Stimulated activated CD8-positive, alpha-beta memory T cell treated with anti-CD3 and anti-CD28 coated beads, Interleukin-2, amount 100 ng/mL, for 1 hour (primary cell): ENCODE measurements at places on chromosomes 3 and 15.

DNA sequence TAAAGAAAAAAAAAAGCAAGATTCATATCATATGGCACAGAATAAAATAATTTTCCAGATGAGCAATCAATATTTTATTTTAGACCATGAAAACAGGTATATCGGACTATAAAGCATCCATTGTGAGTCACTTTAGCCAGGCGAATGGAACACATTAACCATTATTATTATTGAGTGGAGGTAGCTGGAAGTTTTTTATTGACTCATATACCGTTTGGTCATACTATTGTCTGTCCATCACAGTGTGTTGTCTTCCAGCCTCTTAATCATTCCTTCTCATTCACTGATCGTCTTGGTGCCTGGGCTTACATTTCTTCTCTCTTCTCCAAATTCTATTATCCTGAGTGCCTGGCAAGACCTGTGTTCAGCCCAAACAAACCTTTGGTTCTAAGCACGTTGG, 634.8 kb downstream of the MECOM start:
- DNase-seq, result no peak

- DNase-seq, result no peak
These were observed 181.5 kb upstream of the ICE2 start for GRCh38 chr15:60660290-60661051.

- DNase-seq, result no peak
These were observed 732.9 kb downstream of the VGLL3 start for GRCh38 chr3:86257955-86258641.

GRCh38 chr3:150798122-150798618, 35.2 kb upstream of the SIAH2 start:
- DNase-seq, result no peak

DNA sequence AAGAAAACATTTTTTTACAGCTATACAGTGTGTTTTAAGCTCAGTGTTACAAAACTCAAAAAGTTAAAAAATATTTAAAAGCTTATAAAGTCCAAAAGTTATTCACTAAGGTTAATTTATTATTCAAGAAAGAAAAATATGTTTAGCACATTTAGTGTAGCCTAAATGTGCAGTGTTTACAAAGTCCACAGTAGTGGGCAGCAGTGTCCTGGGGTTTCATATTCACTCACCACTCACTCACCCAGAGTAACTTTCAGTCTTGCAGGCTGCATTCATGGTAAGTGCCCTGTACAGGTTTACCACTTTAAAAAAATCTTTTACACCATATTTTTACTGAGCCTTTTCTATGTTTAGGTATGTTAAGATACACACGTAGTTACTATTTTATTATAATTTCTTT, 300.2 kb upstream of the TRIM42 start:
- no peak for DNase-seq

DNA sequence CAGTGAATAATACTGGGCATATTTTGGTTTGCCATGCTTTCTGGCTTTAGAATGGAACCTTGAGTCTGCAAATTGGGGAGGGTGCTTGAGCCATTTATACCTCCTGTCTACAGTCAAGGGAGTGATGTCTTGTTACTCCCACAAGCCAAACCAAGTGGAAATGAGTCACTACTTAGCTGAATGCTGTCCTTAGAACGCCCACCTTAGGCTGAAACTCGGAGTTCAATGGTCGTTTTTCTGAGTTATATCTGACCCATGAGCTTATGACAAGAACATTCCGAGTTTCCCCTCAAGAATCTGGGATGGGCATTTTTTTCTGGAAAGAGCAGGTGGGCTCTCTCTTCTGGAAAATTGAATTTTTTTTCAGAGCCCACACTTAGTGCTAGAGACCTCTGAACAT, 17.4 kb upstream of the CLDN18 start:
- DNase-seq, result no peak

- no peak for DNase-seq
These were observed 31.8 kb downstream of the UMPS start for GRCh38 chr3:124761935-124762660.

DNA sequence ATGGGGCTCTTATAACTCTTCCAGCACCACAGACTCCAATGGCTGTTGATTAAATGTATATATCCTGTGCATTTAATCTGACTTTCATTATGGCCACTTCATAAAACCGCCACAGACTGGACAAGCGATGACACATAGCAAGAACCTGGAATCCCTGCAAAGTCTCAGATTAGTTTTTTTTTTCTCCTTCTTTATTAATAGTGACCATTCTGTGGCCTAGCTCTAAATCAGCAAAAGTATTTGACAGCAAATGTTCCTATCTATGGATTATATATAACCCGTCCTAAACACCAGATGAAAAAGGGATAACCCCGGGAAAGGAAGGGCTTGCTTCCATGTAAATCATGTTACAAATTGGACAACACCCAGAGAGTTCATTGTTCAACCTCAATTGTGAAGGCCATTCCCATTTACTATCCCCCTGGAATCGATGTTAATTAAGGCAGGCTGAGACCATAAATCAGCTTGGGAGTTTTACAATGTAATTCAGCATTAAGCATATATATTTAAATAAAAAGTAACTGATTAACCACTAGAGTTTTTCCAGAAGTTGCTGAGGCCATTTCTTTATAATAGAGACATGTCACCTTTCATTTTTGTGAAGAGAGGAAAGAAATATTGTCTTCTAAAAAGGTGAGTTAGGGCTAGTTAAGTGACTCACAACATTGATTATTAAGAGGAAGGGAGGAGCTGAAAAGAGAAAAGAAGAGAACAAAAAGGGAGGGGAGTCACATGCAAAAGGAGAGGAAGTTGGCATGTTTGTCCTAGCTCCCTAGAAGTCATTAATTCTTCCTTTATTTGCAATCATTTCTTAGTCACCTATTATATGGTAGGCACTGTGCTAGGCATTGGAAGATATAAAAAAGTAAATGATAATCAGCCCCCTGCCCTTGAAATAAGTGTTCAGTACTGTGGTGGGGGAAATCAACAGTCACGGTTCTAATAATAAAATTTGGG, 26.2 kb downstream of the ALDH1A2 start:
- no peak for DNase-seq

DNA sequence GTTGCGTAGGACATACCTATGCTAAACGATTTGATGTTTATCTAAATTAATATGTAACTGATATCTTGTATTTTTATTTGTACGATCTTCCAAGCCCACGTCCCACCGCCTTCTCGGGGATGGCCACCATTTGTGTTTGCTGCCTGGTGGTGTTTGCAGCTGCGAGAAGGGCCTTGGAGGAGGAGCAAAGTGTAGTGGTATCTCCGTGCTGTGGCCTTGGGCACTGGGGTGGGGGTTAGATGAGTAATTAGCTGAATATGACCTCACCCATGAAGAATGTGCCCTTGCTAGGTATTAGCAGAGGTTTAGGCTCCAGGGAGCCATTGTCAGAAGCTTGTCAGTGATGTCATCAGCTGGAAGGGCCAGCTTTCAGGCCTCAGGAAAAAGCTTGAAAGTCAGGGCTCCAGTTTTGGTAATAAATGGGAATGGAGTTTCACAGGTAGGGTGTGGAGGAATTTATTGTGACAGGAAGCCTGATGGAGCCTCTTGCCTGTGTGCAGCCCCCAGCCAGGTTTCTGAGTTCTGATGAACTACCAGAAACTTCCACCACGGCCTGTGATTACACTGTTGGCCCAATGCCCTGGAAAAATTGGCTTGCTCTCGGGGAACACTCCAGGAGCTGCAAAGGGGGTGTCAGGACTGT, 41.0 kb downstream of the FLNB start:
- DNase-seq, result no peak

DNA sequence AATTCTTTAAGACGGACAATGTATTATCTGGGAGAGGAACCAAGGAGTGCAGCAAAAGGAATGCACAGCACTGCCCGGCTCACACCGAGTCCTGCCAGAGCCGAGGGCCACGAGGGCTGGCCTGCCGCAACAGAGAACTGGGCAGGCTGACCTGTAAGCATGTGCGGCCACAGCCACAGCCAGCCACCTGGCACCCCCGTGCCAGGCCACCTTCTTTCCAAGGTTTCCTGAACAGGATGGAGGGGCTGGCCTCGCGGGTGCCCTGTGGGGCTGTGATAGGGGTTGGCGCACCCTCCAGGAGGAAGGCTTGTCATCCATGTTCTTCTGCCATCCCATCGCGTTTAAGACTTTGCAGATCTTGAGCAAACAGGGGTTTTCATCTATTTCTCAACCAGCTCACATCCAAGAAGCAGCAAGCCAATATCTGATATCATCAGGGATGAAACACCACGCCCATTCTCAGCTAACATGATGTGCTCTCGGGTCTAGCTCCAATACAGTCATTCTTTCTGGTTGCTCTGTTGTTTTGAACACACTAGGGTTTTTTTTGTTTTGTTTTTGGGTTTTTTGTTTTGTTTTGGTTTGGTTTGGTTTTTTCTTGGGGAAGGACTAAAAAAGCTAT, 10.2 kb downstream of the CA12 start:
- DNase-seq, result no peak

- no peak for DNase-seq
These were observed 5.9 kb downstream of the EPHA3 start for GRCh38 chr3:89113344-89113743.

- DNase-seq, result no peak
These were observed 102.2 kb downstream of the CD47 start for GRCh38 chr3:107988460-107989175.

- no peak for DNase-seq
These were observed 193.3 kb downstream of the ADAMTS9 start for GRCh38 chr3:64494526-64494925.

DNA sequence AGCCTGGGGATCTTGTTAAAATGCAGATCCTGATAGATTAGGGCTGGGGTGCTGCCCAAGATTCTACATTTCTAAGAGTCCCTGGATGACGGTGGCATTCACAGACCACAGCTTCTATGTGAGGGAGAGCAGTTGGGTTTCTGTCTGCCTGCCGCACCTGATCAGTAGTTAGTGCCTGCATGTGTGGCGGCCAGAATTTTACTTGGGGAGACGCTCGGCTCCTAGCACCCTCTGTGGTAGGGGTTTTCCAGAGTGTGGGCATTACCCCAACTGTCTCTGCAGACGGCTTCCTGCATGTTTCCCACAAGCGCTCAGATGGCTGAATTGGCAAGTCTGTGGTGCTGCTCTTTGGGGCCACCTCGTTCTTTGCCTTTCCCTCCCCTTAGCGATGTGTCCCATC, 8.3 kb downstream of the GHRL start:
- no peak for DNase-seq

DNA sequence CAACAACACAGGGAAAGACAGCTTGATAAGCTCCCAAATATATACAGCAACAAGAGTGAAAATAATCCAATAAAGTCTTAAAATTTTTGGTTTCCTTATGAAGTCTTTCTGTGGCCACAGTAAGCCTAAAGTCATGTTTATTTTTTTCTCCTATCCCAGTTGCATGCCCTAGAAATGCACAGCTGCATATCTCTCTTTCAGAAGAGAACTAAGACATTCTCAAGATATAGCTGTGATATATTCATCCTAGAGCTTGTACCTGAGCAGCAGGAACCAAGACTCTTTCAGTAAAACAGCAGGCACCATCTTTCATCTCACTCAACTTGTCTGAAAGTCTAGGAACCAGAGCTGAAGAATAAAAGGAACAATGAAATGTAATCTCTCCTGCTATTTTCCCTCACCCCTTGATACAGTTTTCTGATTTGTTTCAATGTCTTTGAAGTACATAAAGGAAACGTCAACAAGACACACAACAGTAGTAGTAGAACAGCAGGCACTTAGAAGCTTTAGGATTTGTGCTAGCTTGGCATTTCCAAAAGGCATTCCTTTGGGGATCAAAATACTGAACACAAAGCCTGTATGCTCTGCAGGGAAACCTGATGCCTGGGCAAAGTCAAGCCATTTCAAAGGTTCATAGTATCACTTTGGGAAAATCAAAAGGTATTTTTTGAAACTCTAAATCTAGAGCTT, 536.8 kb downstream of the PYDC2 start:
- no peak for DNase-seq

GRCh38 chr3:132432639-132433038, 15.3 kb downstream of the DNAJC13 start:
- no peak for DNase-seq

GRCh38 chr15:86912661-86913060, 833.0 kb downstream of the AGBL1 start:
- no peak for DNase-seq

- no peak for DNase-seq
These were observed 153.8 kb downstream of the PGPEP1L start for GRCh38 chr15:98853617-98854420.

GRCh38 chr3:158098834-158099424, 7.3 kb downstream of the SHOX2 start:
- no peak for DNase-seq

GRCh38 chr3:14883226-14883625, 64.2 kb upstream of the NR2C2 start:
- DNase-seq, result no peak

DNA sequence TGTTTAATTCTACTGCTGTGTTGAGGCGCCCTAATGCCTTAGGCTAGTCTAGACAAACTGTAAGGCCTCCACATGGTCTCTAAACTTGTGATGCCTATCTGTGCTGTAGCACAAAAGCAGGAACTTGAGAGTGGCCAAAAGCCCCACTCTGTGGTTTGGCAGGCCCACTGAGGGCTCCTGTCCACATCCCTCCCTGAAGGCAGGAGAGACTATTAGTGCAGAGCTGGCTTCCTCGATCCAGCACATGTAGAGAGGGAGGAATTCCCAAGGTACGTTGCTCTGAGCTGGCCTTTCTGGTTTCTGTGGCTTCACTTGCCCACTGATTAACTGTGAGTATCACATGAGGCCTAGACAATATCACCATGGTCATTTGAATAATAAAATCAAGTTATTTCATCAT, 90.6 kb downstream of the POLR2M start:
- DNase-seq, result no peak

- DNase-seq, result no peak
These were observed 298.9 kb downstream of the RPLP1 start for GRCh38 chr15:69751566-69751965.

DNA sequence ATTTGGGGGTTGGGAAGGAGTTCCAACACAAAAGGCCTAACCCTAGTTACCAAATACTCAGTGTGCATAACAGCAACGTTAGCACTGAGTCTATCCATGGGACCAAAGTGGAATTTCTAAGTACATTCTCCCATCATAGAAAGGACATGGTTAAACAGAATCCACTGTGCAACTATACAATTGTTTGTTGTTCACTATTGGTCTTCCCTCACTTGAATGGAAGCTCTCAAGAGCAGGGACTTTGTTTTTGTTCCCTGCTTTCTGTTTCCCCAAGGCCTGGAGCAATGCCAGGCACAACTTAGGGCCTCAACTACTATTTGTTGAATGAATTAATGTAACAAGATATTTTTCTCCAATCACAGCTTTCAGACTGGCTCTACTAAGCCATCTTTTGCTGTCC, 25.6 kb downstream of the COL8A1 start:
- DNase-seq, result no peak

GRCh38 chr3:114571363-114571762, 277.5 kb downstream of the TIGIT start:
- no peak for DNase-seq

GRCh38 chr3:180523040-180523439, 78.9 kb upstream of the TTC14 start:
- DNase-seq, result no peak

- DNase-seq, result peak; percentile 20
These were observed 16.1 kb downstream of the ZNF80 start for GRCh38 chr3:114221165-114221880.
